Large intestine (tissue), 12 donors: ENCODE measurements at places on chromosomes 12 and 14.

DNA sequence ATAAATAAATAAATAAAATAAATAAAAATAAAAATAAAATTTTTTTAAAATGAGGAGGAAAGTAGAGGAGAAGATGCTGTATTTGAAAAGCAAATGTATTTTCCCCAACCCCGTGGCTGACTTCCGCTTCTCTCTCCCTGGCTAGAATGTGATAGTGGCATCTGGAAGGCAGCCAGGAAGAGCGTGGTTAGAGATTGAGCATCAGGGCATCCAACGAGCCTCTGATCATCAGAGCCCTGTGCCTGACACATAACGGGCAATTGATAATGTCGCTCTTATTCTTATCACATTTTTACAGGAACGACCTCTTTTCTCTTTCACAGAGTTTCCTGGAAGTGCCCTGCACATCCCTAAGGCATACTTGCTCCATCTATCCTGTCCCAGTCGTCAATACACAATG, 496.9 kb upstream of the TMEM132C start:
- no peak for DNase-seq

DNA sequence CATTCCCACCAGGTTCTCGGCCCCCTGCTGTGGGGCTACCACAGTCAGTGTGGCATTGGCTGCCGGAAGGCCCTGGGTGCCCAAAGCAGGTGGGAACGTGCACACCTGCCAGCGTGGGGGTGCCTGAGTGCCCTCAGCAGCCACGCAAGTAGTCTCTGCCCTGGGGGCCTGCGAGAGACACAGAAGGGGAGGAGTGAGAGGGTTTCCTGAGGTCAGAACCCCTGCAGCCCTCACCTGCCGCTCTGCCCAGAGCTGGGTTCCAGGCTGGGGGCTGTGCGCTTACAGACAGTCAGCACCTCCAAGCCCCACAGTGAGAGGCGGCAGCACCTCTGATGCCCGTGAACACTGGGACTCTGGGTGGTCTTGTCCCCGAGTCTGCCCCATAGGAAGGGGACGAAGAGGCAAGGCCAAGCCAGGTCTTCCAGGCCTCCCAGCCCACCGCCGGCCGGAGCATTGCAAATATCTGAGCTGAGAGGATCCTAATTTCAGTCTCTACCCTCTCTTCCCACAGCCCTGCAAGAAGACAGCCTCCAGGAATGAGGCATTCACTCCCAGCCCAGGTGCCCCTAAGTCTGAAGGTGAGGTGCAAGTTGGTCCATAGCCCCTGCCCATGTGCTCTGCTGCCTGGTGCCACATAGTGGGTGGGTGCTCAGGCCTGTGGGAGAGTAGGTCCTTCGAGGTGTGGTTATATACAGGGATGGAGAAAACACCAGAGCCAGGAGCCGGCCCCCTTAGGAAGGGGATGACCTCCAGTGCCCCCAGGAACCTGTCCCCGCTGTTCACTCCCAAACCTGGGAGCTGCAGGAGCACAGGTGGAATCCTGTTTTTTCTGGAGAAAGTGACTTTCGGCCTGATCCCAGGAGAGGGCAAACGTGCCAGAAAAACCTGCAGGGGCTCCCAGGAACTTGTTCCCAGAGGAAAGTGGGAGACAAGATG, 291.1 kb upstream of the RTL1 start:
- DNase-seq, result no peak

- no peak for DNase-seq
Measured at GRCh38 chr12:2624543-2625288, 170.1 kb upstream of the FKBP4 start.

DNA sequence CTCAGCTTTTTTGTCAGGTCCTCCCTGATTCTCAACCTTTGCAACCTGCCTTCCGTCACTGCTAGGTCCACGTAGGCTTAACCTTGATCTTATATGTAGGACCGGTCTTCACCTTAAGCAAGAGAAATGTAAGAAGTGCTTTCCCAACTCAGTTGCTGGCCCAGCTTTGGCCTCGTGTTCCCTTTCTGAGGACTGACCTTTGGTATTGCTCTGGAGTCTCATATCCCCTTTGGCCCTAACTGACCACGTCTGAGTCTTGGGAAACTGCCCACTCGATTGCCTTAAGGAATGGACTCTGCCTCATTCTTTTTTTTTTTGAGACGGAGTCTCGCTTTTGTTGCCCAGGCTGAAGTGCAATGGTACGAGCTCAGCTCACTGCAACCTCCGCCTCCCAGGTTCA, 8.0 kb downstream of the ACOT6 start:
- peak; percentile 66 for DNase-seq

GRCh38 chr14:58607131-58607951, 30.4 kb upstream of the DACT1 start:
- DNase-seq, result no peak

DNA sequence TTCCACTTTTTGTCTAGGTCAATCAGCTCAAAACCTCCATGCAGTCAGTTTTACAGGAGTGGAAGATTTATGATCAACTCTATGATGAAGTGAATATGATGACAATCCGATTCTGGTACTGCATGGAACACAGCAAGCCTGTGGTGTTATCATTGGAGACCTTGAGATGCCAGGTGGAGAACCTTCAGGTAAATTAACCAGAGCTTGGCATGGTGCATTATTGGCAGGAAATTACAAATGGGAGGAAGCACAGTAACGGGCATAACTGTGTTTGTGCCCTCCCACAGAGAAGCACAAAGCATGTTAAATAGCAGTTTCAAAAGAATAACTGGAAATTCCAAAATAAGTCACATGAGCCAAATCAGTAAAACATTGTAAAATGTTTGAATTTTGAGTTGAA, 135.6 kb downstream of the ESR2 start:
- no peak for DNase-seq

GRCh38 chr14:63275611-63276010, 43.1 kb downstream of the GPHB5 start:
- no peak for DNase-seq

DNA sequence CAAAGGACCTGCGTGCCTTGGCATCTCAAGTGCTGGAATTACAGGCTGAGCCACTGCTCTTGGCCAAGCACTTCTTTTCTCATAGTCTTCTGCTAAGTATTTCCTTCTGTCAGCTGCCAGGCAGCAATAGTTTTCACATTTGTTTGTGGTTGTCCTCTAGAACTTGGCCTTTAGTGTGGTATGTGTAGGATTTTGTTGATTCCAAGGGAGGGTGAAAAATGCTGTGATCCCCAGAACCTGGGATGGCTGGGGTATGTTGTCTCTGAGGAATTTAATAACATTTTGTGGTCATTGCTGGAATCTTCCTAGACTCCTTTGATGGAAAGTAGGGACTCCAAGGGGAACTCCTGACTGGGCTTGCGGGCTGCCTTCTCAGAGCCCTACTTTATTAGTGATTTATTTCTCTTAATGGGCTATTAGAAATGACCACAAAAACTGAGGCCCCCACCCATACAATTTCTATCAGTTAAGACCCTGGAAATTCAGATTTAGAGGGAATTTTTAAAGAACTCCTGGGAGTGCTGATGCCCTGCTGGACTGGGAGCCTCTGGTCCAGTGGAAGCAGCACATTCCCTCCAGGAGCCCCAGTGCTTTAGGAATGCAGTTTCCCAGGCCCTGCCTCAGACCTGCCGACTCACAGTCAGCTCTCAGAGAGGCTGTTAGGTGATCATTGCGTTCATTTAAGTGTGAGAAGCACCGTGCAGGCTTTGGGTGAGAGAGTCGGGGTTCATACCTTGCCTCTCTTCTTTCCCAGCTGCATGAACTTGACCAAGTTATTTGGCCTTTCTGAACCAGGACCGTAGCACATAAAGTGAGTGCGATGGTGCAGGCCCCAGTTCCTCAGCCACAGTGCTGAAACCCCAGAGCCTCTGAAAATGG, 22.7 kb downstream of the TRAF3 start:
- DNase-seq, result no peak

DNA sequence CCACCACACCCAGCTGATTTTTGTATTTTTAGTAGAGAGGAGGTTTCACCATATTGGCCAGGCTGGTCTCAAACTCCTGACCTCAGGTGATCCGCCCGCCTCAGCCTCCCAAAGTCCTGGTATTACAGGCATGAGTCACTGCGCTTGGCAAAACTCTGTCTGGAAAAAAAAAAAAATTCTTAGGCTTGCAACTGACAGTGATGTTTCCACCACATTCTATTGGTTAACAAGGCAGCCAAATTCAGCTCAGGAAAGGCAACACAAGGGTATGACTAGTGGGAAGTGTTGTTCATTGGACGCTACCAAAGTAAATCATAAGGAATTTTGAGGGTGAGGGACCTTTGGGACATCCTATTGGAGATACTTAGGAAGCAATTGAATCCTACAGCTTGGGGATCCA, 2.9 kb upstream of the SBNO1 start:
- DNase-seq, result no peak

- no peak for DNase-seq
Measured at GRCh38 chr14:44070046-44070445, 437.0 kb downstream of the FSCB start.

DNA sequence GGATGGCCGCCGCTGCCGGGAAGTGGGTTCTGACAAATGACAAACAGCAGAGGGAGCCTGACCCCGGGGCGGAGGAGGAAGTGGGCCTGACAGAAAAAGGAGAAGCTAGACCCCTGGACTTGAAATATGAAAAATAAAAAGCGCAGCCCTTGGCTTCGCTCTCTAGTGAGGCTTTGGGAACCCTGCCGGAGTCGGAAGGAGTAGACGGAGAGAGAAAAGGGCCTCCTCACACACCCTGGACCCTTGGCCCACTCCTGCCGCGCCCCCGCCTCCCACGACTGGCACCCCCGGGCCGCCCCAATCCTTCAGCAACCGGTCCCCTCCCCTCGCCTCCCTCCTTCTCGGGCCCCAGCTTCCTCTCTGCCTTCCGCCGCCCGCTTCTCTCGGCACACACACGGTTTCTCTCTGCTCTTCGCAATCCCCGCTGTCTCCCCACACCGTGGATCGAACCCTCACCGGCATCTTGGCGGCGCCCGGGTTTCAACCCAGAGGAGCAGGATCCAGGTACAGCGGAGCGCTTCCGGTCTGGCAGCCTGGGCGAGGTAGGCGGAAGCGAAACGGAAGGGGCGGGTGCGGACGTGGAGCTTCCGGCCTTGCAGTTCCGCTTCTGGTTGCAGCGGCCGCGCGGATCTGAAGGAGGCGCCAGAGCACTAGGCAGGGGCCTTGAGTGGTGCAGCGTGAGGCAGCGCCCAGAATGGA, at the start of gene ARPC3:
Gene ARPC3 (minus strand): TSS at position 539 of the 699 bp plus-strand sequence. CDS start 77 bp downstream, at position 462.
- peak; percentile 95 for DNase-seq

GRCh38 chr14:99685151-99685591, 1.1 kb downstream of the CYP46A1 start:
- DNase-seq, result no peak

DNA sequence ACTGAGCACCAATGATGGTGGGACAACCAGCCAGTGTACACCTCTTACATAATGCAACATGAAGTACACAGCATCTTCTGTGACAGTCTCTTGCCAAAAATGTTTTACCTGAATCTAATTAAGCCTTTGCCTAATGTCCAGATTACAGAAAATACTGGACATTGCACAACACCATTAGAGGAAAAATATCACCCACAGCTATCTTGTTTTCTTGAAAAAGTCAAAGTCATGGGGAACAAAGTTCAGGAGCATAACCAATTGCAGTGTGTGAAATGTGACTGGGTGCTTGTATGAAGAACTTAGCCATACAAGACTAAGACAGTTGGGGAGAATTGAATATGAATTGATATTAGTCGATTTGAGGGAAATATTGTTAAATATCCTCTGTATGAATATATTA, 12.1 kb upstream of the ANO6 start:
- peak; percentile 68 for DNase-seq

DNA sequence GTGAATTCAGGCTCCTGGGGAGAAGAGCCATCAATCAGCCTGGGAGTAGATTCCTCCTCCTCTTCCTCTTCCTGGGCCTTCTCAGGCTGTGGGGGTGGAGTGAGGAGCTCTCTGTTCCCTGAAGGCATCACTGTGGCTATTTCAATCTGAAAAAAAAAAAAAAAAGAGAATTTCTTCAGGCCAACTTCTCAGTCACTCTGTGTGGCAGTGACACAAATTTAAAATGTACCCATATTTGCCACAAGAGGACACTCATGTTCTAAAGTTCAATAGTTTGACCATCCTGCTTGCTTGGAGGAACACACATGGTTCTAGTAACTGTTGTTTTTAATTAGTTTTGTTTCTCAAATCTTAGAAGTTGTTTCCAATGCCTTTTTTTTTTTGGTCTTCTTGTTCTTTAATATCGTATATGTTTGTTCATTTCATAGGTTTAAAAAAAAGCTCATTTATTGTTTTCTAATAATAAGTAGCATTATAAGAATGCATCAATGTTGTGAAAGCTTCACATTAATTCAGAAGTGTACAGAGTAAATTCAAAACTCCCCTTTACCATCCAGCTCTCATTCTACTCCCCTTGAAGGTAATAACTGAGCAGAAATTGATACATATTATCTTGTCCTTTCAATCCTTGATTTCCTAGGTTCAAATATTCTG, 23.3 kb upstream of the CCER1 start:
- DNase-seq, result peak; percentile 30

GRCh38 chr12:122023339-122024131, 1.9 kb downstream of the BCL7A start:
- peak; percentile 38 for DNase-seq

DNA sequence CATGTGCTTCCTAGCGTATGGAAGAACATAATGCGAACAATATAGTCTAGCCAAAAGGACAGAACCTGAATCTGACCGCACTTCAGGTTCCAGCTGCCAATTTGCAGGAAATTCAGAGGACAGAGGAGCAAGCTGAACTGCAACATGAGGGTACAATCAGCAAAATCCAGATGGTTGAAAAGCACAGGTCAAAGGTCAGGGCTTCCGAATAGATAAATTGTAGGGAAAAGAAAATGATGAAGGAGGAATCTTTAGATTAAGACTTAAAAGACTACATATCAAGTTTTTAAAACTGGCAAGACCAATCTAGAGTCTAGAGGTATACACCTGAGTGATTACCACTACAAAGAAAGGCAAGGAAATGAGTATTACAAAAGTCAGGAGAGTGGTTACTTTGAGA, 42.1 kb upstream of the SELPLG start:
- no peak for DNase-seq

DNA sequence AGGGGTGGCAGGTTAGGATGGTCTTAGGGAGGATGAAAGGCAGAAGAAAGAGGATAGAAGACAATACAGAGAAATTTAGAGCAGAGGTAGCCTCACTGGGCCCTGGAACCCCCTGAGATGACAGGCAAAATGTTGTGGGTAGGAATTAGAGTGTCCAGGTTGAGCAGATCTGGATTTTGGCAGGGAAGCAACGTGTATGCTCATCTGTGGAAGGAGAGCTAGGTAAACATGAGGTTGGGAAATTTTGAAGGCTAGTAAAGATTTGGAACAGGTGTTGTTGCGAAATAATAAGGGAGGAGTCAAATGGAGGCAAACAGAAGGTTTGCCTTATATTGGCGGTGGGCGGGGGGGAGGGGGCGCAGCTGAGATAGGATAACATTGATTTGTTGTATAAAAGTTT, 5.3 kb downstream of the HSD17B6 start:
- DNase-seq, result no peak
